Right atrium auricular region (tissue), 2 donors: ENCODE measurements at places on chromosomes 1 and 21. TPM values are rescaled to one million over a fixed set of nuclear protein-coding genes. Genes with fewer than 3 reads are reported as not detected.

GSTM5 gene
- total RNA-seq = 3.6 TPM

CA14 gene
- 5.7 TPM for total RNA-seq

- H3K27me3 ChIP-seq = no peaks in the 10 kb centered on the region
- H3K4me1 ChIP-seq = no peaks in the 10 kb centered on the region
- DNase-seq = no peak
- no peak overlapping the region for H3K4me3 ChIP-seq
Observed at GRCh38 chr1:40264354-40264781, 6.3 kb downstream of the ZMPSTE24 start.

RBM11 gene
- 1.7 TPM for total RNA-seq

GRCh38 chr1:94273111-94273510, 35.7 kb upstream of the ARHGAP29 start:
- H3K27ac ChIP-seq = no peak overlapping the region
- no peaks in the 10 kb centered on the region for H3K4me1 ChIP-seq
- H3K27me3 ChIP-seq = no peaks in the 10 kb centered on the region
